Liver (tissue), 10 donors: ENCODE measurements at places on chromosomes 2 and 18. TPM values are rescaled to one million over a fixed set of nuclear protein-coding genes. Genes with fewer than 3 reads are reported as not detected.

GRCh38 chr18:79922971-79923411, 28.5 kb downstream of the SLC66A2 start:
- DNase-seq = no peak
- peaks cover 9% of the 10 kb centered on the region for H3K36me3 ChIP-seq
- H3K27me3 ChIP-seq = no peaks in the 10 kb centered on the region
- no peak overlapping the region for H3K27ac ChIP-seq
- peaks cover 4% of the 10 kb centered on the region for H3K4me1 ChIP-seq

IL36A gene
- total RNA-seq = not detected

DNA sequence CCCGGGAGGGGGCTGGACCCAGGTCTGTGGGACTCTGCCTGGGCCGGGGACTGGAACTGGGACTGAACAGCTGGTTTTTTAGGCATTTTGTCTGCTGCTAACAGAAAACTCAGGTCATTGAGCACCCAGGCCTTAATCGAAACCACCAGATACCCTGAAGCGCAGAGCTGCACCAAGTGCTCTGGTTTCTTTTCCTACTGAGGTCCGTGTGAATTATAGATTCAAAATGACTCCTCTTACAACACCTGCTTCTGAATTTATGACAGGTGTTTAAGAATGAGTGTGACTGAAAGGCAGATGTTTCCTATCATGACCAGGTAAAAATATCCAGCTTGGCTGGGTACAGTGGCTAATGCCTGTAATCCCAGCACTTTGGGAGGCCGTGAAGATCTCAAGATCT, 47.8 kb downstream of the TRAPPC12 start:
- no peaks in the 10 kb centered on the region for H3K27me3 ChIP-seq
- peaks cover 8% of the 10 kb centered on the region for H3K4me1 ChIP-seq
- no peak overlapping the region for H3K4me3 ChIP-seq
- no peak for DNase-seq

DNA sequence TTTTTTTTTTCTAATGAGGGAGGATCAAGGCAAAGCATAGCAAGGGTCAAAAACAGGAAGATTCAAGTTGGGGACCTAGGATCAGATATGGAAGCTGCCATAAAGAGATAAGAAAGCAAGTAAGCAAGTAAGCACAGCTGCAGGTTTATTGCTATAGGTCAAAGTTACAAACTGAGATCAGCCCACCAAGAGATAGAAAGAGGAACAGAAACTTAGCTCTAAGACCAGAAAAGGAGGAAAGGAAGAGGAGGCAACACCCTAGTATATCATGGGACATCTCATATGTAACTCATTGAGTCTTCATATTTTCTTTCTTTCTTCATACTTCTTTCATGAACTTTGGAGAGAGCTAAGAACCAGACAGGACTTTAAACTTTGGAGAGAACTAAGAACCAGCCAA, 295.9 kb upstream of the CRIM1 start:
- no peaks in the 10 kb centered on the region for H3K36me3 ChIP-seq
- H3K27me3 ChIP-seq = no peaks in the 10 kb centered on the region
- no peak overlapping the region for H3K4me3 ChIP-seq
- no peaks in the 10 kb centered on the region for H3K4me1 ChIP-seq
- no peak overlapping the region for H3K27ac ChIP-seq

DNA sequence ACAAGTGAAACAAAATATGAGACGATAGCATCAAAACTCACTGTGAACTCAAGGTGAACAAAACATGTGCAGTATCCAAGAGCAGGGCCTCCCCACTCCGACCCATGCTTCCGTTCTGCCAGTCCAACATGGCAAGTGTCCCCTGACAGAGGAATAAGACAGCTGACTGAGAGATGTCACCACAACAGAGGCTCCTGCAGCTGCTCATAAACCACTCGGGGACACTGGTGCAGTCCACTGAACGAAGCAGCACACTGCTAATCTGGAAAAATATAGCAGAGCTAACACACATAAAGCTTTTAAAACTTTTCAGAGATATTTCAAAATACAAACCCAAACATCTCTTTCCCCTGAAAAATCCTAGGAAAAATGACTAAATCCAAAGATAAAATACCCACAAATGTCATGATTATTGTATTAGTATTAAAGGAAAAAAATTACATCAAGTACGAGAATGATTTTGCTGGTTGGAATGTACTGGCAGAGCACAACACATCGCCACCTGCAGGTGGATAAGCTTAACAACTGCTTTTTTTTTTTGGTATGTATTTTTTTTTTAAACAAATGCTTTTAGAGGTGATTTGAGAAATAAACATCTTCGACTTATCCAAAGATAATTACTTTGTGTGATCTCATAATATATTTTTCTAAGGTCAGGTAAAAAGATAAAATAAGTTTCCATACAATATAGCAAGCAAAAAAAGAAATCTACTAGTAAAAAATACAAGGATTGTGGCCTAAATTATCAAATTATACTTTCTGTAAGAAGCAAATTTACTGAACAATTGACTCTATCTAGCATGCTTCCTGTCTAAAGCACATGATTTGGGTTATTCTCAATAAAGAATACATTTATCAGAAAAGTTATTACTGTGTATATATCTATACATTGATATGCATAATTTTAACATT, 18.6 kb downstream of the THADA start:
- no peak overlapping the region for H3K4me3 ChIP-seq
- DNase-seq = no peak
- no peak overlapping the region for H3K27ac ChIP-seq
- no peaks in the 10 kb centered on the region for H3K27me3 ChIP-seq
- no peaks in the 10 kb centered on the region for H3K4me1 ChIP-seq

KYNU gene
- total RNA-seq = 64.3 TPM

DNA sequence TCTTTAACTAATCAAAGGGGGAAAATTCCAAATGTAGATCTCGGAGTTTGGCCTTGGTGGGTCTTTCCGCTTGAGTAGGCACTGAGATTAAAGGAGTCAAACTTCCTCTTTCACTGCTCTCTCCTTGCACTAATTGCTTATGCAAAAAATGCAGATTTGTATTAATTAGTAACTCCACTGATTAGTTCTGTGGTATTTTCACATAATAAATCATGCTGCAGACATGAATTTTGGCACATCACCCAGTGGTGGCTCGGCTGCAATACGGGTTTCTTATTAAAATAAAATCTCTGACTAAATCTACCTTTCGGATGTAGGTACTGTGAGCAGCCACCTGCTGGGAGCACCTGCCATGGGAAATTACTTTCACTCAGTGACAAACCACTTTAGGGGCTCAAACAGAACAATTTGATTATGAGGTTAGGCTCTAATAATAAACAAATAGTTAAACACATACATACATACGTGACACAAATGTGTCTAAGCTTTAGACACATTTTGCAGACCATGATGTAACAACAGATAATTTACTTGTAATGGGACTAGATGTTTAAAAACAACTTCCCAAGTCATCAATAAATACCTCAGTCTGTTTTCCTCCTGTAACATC, 6.4 kb upstream of the NEUROD1 start:
- H3K27ac ChIP-seq = no peak overlapping the region
- H3K36me3 ChIP-seq = no peaks in the 10 kb centered on the region
- peaks cover 4% of the 10 kb centered on the region for H3K4me1 ChIP-seq

- H3K36me3 ChIP-seq = no peaks in the 10 kb centered on the region
- H3K27me3 ChIP-seq = no peaks in the 10 kb centered on the region
- H3K4me3 ChIP-seq = no peak overlapping the region
- DNase-seq = no peak
- no peaks in the 10 kb centered on the region for H3K4me1 ChIP-seq
Measured at GRCh38 chr2:119063177-119063576, 95.4 kb downstream of the C1QL2 start.

- H3K27me3 ChIP-seq = no peaks in the 10 kb centered on the region
- DNase-seq = no peak
- H3K4me1 ChIP-seq = peaks cover 73% of the 10 kb centered on the region
- H3K4me3 ChIP-seq = no peak overlapping the region
Measured at GRCh38 chr2:8412586-8412985, 269.3 kb upstream of the ID2 start.

COA5 gene
- 20.4 TPM for total RNA-seq

DNA sequence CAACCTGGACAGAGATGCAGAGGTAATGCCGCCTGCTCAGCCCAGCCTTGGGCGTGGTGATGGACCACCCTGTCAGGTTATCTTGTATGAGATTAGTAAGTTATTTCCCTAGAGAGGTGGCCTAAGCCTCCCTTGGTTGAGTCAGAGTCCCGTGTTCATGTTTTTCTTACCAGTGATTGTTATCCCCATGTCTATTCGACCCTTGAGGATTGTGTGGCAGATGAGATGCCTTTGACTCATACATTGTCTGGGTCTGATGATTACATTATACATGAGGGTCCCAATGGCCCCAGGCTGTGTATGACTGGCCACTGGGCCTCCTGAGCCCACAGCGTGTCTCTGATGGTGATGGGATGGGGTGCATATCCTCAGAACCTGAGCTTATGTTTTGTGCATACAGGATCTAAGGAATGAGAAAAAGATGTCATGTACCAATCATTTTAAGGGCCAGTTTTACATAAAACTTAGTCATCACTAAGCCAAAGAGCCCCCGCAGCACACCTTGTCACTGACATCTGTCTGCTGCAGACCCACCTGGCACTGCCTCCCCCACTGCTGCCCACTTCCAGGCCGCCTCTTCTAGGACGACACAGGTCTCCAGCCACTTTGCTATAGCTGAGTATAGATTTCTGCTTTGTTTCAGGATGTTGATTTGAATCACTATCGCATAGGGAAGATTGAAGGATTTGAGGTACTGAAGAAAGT, 7.7 kb downstream of the PPP1R7 start:
- H3K4me3 ChIP-seq = no peak overlapping the region
- H3K27me3 ChIP-seq = no peaks in the 10 kb centered on the region
- no peak overlapping the region for H3K27ac ChIP-seq
- no peak for DNase-seq
- no peaks in the 10 kb centered on the region for H3K4me1 ChIP-seq

GRCh38 chr2:238498188-238498587, 71.5 kb downstream of the ASB1 start:
- H3K4me1 ChIP-seq = no peaks in the 10 kb centered on the region
- no peaks in the 10 kb centered on the region for H3K27me3 ChIP-seq
- H3K4me3 ChIP-seq = no peak overlapping the region
- no peaks in the 10 kb centered on the region for H3K36me3 ChIP-seq
- no peak overlapping the region for H3K27ac ChIP-seq

COLEC12 gene
- total RNA-seq = 0.33 TPM

DNA sequence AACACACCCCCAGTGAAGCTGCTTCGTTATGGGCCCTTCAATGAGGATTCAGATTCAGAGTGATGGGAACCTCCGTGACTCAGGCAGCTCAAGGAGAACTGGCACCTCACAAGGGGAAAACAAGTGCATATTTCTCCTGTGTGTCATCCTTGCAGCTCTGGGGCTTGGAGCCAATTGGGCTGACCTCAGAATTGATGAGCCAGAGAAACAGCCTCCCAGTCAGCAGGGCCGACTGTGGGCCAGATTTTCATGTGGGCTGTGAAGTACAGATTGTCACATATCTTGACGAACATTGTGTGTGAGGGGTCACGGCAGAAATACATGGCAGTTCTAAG, 189.6 kb upstream of the SP5 start:
- DNase-seq = no peak
- no peaks in the 10 kb centered on the region for H3K27me3 ChIP-seq
- peaks cover 3% of the 10 kb centered on the region for H3K4me1 ChIP-seq
- no peak overlapping the region for H3K27ac ChIP-seq

GATA6 gene
- total RNA-seq = 6.6 TPM

CHRND gene
- total RNA-seq = not detected

GRCh38 chr18:56333839-56334238, 304.6 kb downstream of the TXNL1 start:
- no peaks in the 10 kb centered on the region for H3K4me1 ChIP-seq
- H3K27me3 ChIP-seq = no peaks in the 10 kb centered on the region
- no peak overlapping the region for H3K4me3 ChIP-seq
- DNase-seq = no peak

DNA sequence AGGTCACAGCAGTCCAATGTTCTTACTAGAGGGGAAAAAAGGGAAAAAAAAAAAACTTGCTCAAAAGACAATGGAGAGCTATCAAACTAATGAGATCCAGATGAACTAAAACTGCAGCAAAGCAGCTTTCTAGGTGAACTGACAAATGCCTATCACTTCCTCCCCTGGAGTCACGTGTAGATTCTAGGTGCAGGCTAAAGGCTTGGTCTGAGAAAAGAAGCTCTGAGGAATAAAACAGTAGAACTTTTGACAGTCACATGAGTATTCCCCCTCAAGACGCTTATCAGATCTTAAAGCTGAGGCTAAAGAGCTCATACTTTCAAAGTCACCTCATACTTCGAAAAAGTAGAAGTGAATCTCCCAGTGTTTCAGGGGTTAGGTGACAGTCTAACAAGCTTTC, 42.3 kb downstream of the SMAD2 start:
- DNase-seq = no peak
- no peaks in the 10 kb centered on the region for H3K27me3 ChIP-seq
- no peaks in the 10 kb centered on the region for H3K36me3 ChIP-seq
- no peaks in the 10 kb centered on the region for H3K4me1 ChIP-seq
- H3K27ac ChIP-seq = no peak overlapping the region
- no peak overlapping the region for H3K4me3 ChIP-seq

- DNase-seq = no peak
- no peak overlapping the region for H3K4me3 ChIP-seq
- H3K27ac ChIP-seq = no peak overlapping the region
- H3K4me1 ChIP-seq = no peaks in the 10 kb centered on the region
Measured at GRCh38 chr2:171271971-171272436, 111.3 kb upstream of the TLK1 start.

DNA sequence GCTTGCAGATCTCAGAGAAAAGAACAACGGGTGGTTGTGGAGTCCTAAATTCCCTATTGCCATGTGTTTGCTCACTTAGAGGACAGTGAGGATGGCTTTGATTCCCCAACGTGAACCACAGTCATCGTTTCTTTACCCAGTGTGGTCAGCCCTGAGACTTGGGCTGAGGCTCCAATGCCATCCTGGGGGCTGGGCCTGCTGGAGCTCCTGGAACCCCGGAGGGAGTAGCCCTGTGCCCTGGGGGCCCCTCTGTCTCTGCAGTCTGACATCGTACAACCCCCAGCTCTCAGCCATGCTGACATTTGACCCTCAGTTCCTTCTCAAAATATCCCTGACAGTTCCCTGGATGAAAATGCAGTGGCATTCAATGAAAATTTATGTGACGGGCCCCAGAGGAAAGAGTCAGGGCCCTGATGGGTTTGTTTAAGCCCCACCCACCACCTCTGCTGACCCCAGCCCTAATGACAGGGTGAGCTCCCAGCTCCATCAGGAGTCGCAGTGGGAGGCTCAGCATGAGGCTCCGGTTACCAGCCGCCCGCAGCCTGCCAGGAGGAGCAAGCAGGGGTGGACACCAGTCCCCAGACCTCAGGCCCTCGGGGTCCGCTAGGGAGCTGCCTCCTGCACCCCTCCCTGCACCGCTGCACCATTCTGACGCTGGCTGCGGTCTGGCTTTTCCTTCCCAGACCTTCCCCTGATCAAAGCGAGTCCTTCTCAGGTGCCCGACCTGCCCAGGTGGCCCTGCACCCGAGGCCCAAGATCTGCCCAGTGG, 120.9 kb downstream of the TWIST2 start:
- no peak for DNase-seq
- H3K36me3 ChIP-seq = no peaks in the 10 kb centered on the region
- H3K27me3 ChIP-seq = no peaks in the 10 kb centered on the region
- H3K4me1 ChIP-seq = no peaks in the 10 kb centered on the region
- H3K4me3 ChIP-seq = no peak overlapping the region
